ENCODE measurements at places on chromosomes 7 and 10. TPM values are rescaled to one million over a fixed set of nuclear protein-coding genes. Genes with fewer than 3 reads are reported as not detected.

PLXNA4 gene
- 5.5 TPM for total RNA-seq

GRCh38 chr7:38057829-38058228 is 120.2 kb upstream of the STARD3NL start:
- DNase-seq = peak; percentile 53

GRCh38 chr7:103297837-103298179 is 573 bp downstream of the PMPCB start:
- no peak for DNase-seq

DNA sequence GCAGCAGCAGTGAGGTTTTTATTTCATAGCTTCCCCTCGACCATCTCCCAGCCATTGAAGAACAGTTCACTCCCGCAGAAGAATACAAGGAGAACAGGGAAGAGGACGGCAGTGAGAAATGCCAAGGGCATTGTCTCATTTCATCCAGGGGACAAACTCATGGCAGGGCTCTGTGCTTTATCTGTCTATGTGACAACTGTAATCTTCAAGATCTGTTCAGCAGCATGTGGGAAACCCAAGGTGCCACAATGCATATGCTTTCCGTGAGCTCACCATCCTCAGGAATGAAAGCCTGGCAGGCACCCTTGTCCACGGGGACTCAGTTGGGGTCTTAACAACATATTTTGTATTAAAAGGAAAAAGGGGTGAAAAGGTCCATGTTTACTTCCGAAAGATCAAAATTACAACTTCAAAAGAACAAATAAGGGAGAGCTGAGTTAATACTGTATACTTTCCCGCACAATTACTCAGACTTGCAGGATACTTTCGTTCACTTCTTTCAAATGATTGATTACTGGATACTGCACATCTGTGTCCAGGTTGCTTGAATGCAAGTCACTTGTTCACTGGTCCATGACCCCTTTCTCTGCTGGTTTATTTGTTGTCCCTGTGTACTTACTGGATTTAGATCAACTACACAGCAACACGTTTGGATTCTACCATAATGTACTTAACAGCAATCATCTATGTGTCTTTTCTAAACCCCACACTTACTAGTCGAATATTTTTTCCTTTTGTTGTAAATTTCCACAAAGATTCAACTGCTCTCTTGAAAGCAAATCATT is 90.1 kb upstream of the ATP6V0A4 start:
- DNase-seq = no peak

- DNase-seq = peak; percentile 33
Observed at GRCh38 chr10:266974-267425, 131.7 kb downstream of the ZMYND11 start.

DNA sequence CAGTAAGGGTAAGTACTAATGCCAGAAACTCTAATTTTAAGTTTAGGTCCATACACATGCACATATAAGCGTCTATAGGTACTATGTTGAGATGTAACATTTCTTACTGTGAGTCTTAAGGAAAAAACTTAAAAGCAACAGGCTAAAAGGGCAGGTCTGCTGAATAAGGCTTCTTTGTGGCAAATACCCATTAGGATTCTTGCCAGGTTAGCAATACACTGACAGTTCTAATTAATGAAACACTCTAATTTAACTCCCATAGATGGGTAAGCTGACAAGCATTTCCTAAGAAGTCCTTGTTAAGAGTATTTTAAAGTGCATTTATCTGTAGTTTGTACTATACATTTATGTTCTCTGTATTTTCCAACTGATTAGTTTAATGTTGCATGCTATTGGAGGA is 14.0 kb downstream of the SCRN1 start:
- DNase-seq = no peak

DNA sequence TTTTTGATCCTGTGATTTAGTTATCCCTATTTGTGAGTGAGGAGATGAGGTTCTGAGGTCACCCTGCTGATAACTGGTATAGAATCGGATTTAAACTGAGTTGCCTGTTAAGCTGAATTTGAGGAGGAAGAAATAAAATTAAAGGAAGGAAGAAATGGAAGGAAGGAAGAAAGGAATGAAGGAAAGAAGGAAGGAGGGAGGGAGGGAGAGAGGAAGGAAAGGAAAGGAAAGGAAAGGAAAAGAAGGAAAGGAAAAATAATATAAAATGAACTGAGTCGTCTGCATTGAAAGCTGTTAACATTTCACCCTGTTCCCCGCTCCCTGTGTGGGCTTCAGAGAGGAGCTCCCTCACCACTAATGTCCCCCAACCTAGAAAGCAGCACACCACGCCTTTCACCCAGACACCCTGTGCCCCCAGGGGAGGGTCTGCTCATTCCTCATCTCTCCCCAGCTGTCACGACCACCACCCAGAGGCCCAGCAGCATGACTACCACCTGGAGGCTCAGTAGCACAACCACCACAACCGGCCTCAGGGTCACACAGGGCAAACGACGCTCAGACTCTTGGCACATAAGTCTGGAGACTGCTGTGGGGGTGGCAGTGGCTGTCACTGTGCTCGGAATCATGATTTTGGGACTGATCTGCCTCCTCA is 16.3 kb downstream of the PILRA start:
- no peak for DNase-seq

GRCh38 chr7:155556763-155557162 is 10.4 kb upstream of the CNPY1 start:
- no peak for DNase-seq

DNA sequence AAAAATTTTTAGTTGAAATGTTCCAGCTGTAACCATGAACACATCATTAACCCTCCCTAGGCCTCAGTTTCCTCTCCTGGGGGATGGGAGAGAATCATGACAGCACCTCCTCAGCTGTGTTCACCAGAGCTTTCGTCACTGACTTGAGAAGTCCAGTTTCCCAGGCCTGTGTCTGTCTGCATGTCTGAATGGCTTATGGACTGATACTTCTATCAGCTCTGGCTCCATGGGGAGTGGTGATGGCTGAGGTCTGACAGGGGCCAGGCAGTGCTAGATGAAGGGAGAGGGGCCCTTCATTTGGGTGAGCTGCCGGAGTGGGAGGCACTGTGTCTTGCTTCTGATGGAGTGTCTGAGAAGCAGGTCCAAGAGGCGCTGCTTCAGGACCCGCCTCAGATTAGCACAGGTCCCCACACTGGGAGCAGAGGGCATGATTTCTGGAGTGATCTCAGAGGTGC is 192.9 kb downstream of the PTPN20 start:
- no peak for DNase-seq

DNA sequence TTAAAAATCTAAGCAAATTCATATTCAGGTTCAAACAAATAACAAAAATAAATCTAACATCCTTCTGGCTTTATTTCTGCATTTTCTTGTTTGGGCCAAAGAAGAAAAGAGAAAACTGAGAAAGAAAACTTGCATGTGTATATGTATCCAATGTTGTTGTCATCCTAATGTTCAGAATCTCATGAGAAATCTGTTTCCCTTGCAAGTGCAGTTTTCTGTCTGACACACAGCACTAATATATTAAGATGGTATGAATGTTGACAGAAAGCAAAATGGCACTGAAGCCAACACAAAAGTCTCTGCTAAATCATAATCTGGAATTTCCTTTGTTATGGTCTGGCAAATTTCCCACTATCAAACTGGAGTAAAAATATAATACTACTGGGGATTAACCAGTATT is 235.9 kb downstream of the HGF start:
- DNase-seq = no peak

CALHM1 gene
- total RNA-seq = not detected

GRCh38 chr10:31822150-31822549 is 106.5 kb downstream of the ARHGAP12 start:
- no peak for DNase-seq

- no peak for DNase-seq
Observed at GRCh38 chr10:99982728-99983127, 27.0 kb downstream of the DNMBP start.

GRCh38 chr10:30988831-30989435 is 42.7 kb downstream of the ZNF438 start:
- DNase-seq = no peak

GRCh38 chr7:14403587-14403986 is 414.1 kb upstream of the ETV1 start:
- DNase-seq = no peak

DNA sequence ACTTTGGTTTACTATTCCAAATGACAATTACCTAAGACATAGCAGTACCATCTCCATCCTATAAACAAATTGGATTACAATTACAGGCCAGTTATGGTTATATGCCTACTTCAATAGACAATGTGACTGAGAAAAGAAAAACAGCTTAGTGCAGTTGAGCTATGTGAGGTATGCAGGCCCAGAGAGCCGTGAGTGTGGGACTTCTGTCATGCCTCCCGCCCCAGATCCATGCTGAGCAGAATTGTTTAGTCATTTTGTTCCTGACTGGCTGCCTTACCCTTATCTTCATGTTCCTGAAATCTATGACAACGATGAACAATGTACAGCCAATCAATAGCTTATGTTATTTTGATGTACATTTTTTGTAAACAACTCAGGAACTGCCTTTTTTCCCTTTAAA is 21.7 kb downstream of the LARP4B start:
- DNase-seq = no peak

GBX1 gene
- not detected for total RNA-seq

GRCh38 chr7:95317546-95317945 is 6.8 kb downstream of the PON1 start:
- DNase-seq = no peak

SLC13A1 gene
- total RNA-seq = not detected

- no peak for DNase-seq
Observed at GRCh38 chr10:102549549-102549948, 45.8 kb downstream of the SUFU start.

GRCh38 chr10:63257778-63258177 is 124.7 kb downstream of the NRBF2 start:
- DNase-seq = no peak

DNA sequence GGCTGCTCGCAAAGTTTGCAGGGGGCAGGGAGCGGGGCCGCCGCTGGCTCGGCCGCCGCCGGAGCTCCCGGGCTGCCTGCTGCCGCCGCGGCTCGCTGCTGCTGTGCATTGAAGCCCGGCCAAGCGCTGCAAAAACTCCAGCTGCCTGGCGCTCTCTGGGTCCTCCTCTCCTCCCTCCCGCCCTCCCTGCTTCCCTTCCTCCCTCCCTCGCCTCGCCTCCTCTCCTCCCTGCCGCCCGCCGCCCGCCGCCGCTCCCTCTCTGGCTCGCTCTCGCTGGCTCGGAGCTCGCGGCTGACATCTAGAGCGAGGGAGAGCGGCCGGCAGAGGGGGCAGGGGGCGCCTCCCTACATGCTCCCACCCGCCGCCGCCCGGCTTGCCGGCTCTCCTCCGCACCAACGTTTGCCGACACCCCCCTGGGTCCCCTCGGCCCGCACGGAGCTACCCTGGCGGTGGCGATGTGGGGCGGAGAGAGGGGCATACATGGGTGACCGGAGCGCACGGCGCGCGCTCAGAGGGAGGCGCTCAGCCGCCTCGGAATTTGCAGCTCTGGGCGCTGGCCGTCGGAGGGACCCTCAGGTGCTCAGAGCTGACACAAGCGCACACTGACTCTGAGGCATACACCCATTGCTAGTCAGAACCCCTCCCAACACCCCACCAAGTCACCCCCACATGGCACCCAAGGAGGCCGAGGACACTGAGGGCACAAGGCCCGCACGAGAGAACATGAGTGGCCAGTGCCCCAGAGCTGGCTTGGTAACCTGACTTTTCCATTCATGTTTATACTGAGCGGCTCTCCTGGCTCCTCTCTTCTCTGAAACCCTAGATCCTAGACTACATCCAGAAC is 1.2 kb upstream of the PLXNA4 start:
- DNase-seq = peak; percentile 89

LRRC17 gene
- 88.4 TPM for total RNA-seq

DNA sequence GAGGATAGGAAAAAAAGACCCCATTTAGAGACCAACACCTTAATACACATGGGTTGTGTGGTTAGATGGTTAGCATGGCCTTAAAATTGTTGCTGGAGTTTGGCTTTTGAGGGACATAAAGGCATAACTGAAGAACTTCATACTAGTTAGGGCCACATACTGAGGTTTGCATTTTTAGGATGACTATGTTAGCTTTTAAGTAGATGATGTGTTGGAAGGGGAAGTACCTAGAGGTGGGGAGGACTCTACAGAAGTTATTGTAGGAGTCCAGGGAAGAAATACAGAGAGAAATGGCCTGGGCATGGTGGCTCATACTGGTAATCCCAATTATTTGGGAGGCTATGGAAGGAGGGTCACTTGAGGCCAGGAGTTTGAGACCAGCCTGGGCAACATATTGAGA is 40.5 kb downstream of the ENTPD1 start:
- no peak for DNase-seq

NEUROG3 gene
- total RNA-seq = not detected

ARPC1B gene
- total RNA-seq = 377 TPM

ASB10 gene
- total RNA-seq = not detected

PARD3 gene
- total RNA-seq = 29.7 TPM

DNA sequence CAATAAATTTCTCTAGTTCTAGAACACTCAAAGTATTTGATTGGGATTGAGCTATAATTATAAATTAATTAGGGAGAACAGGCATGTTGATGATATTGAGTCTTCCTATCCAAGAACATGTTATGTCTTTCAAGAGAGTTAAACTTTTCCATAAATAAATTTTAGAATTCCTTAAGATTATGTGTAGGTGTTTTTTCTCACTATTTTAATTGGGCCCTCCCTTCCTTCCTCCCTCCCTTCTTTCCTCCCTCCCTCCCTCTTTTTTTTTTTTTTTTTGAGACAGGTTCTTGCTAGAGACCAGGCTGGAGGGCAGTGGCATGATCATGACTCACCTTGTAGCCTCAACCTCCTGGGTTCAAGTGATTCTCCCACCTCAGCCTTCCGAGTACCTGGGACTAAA is 20.2 kb downstream of the EXOC6 start:
- no peak for DNase-seq

DNA sequence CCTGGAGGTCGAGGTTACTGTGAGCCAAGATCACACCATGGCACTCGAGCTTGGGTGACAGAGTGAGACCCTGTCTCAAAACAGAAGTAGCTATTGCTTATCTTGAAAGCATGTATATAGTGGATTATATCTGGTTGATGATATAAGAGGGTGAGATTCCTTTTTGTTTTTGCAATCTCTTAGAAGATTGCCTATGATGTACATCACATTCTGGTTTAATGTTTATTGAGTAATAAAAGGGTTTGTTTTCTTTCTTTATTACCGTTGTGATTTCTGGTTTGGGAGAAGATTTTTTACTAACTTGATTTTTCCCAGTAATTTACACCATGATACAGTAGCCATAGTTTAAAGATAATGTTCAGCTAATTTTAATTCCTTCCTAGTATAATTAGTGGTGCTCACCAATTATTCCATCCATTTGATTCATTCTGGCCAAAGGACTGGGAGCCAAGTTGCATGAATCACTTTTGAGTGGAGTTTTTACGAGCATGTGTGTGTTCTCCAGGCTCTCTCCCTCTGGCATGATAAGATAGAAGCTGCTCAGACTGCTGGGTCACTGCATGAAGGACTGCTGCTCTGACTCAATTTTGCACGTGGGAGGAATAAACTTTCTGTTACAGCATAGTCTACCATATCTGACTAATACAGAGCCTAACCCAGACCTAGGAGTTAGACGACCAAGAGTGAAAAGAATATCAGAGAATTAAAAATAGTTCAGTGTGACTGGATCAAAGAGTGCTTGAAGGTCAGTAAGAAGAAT is 13.5 kb upstream of the TSPAN13 start:
- peak; percentile 95 for DNase-seq

GRCh38 chr7:135733603-135734342 is 5.8 kb upstream of the SLC13A4 start:
- no peak for DNase-seq

UBN2 gene
- total RNA-seq = 2.9 TPM

- DNase-seq = no peak
Observed at GRCh38 chr7:88628363-88629085, 131.0 kb upstream of the ZNF804B start.

GRCh38 chr10:71549766-71550533 is 153.2 kb downstream of the CDH23 start:
- DNase-seq = no peak

BPGM gene
- 68.1 TPM for total RNA-seq

GRCh38 chr7:151313857-151314256 is 27.8 kb upstream of the NUB1 start:
- DNase-seq = peak; percentile 49
